CD4-positive, alpha-beta T cell treated with Interleukin-21 for 1 hour (primary cell): ENCODE measurements at places on chromosomes 13 and 19.

GRCh38 chr19:3186891-3187661, 1.3 kb downstream of the NCLN start:
- DNase-seq = no peak

- DNase-seq = no peak
These were observed 14.3 kb upstream of the HNRNPUL1 start for GRCh38 chr19:41249707-41250423.

GRCh38 chr13:97367016-97367822, 66.8 kb upstream of the RAP2A start:
- no peak for DNase-seq

DNA sequence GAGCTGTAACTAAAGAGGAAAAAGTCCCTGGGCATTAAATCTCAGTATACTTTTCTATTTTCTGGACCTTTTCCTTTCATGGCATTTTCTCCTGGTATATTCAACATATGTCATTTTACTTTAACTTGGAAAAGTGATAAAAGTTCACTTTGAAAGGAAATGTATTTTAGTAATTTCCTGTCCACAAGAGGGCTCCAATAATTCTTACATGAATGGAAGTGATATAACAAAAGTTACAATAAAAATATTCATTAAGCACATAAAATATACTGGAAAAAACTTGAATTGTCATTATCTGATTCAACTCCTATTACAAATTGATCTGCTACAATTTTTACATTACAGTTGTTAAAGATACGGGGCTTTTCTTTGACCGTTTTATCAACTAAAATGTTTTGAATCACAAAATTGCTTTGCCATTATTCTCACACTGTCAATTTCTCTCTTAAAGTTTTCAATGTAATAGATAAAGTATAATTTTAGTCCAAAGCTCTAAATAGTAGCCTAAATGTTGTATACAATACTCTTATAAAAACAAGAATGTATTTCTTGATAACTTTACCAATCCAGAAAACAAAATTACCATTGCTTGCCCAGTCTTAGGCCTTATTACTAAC, 4.9 kb downstream of the UBL3 start:
- peak; percentile 27 for DNase-seq

DNA sequence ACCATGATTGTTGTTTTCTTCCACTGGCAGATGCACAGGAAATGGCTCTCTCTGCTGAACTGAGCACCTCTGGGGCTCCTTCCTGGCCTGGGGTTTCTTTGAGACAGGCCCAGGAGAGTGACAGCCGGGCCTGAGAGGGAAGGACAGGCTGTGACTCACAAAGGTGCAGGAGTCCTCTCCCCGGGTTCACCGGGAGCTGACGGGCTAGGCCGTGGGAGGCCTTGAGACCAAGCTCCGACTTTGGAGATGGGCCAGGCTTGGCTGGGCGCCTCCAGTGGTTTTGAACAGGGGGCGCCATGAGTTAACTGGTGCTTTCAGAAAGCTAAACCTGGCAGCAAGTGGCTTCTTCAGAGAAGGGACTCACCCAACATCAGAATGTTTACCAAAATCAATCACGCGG, 143.4 kb downstream of the URI1 start:
- no peak for DNase-seq

DNA sequence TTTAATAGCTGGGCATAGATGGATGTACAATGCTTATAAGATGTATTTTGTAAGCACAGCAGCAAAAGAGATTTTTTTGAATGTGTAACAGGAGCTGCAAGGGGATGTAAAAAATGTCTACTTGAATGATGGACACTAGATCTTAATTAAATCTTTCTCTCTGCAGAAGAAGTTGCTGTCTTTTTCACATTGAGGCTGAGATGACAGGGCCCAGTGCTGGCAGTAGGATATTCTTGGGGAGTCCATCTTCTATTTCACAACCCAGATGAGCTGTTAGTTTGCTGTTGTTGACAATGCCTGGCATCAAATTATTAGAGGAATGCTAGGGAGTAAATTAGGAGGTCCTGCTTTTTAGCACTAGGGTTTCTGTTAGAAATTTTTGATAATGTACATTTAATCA, 698.7 kb downstream of the SLITRK5 start:
- DNase-seq = no peak

DNA sequence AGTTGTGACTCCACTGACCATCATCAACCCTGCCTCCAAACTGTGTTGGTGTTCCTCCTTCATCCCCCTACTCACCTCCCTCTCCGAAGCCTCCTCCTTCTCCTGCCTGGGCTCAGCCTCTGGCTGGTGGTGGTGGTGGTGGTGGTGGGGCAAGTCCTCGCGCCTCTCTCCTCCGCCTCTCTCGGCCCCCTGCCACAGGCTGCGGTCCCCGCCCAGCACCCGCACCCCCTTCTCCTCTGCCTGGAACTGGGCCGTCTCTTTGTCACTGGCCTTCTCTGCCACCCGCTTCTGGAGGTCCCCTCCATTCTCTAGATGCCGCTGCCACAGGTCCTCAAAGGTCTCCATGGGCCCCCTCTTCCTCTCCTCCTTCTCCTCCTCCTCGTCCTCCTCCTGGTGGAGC, 1.5 kb downstream of the CCER2 start:
- DNase-seq = no peak

- DNase-seq = peak; percentile 17
These were observed 12.9 kb downstream of the FXYD5 start for GRCh38 chr19:35167251-35168119.

DNA sequence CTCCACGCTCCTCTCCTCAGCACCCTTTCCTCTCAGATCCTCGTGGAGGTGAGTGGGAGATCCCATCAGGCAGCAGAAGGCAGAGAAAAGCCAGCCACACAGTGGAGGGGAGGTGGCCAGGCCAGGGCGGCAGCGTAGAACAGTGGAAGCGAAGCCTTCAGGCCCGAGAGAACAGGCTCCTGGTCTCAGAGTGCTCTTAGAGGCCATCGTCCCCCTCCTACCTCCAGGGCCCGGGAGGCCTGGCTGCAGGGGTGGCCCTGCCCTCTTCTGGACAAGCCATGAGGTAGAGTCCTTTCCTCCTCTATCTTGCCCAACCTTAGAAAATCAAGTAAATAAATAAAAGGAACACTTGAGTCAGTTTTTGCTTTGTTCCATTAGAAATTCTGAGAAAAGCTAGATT, 202.0 kb downstream of the KATNAL1 start:
- no peak for DNase-seq

DNA sequence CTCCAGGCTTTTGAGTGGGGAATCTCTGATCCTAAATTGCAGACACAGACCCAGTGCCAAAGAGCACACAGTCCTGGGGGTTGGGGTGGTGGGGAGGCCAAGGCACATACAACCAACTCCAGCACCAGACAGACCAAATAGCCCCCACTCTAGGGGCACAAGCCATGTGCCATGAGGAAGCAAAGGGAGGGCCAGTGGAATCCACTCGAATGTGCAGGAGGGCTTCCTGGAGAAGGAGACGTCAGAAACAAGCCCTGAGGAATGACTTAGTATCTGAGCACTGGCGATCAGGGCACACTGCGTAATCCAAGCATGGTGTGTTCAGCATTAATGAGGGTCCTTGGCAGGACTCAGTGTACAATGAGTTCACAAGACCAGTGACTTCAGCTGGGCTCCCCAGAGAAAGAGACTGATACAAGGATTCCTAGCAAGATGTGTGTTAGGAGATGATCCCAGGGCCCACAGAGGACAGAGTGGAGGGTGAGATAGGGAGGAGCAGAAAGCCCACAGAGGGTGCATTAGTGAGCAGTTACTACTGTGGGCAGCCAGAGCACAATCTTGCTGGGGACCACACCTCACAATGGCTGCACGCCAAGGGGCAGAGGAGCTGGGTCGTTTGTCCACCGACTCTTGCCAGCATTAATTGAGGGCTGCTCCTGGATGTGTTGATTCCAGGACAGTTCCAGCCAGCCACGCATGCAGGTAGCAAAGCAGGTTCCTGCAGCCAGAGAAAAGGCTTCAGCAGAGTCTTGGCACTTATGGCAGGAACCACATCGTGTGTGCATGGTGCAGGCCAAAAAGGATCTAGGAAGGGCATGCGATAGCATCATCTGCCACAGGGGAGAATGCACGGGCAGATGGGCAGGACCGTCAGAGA, 152.6 kb upstream of the VSTM2B start:
- DNase-seq = no peak

DNA sequence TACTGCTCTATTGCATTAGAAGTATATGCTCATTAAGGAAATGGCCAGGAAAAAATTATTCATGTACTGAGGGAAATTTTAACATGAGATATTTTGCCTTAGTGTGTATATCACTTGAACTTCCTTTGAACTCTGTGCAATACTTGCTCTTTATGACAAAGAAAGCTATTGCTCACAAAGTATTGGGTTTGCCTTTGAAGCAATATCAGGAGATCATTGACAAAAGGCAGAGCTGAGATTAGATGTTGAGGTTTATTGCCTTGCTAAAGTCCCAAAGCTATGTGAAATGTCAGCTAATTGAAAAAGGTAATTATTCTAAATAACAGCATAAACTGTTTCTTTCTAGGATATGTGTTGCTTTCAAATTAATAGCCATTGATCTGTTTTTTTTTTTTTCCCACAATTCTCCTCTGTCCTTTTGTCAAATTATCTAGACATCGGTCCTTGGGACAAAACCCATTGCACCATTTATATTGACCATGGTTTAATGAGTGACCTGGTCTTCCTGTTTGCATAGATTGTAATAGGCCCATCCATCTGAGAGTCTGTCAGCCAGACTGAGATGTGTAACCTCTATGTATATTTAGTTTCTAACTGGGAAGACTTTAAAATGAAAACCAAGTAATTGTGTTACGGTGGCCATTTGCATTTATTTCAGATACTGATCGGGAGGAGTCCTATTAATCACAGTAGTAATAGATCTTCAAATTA, 752.7 kb upstream of the GPC6 start:
- DNase-seq = no peak

GRCh38 chr13:40667622-40667978, 1.2 kb upstream of the FOXO1 start:
- peak; percentile 27 for DNase-seq

- DNase-seq = no peak
These were observed 104.6 kb downstream of the COL4A2 start for GRCh38 chr13:110411688-110412059.

DNA sequence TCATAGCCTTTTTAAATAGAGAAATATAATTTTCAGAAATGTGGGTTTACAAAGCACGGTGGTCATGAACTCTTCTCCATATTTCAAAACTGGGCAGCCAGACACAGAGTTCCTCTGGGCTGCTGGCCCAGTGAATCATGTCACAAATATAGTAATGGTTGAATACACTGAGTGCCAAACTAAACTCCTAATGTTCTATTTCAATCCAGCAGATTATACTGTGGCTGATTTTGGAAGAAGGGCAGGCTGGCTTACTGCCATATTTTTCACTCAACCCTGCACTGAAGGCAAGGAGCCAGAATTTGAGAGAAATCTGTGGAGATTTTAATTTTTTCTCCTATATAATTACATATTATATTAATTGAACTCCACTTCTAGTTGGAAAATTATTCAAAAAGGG, 17.0 kb upstream of the PRR20A start:
- no peak for DNase-seq

- DNase-seq = no peak
These were observed 8.4 kb downstream of the PLD3 start for GRCh38 chr19:40356681-40357595.

DNA sequence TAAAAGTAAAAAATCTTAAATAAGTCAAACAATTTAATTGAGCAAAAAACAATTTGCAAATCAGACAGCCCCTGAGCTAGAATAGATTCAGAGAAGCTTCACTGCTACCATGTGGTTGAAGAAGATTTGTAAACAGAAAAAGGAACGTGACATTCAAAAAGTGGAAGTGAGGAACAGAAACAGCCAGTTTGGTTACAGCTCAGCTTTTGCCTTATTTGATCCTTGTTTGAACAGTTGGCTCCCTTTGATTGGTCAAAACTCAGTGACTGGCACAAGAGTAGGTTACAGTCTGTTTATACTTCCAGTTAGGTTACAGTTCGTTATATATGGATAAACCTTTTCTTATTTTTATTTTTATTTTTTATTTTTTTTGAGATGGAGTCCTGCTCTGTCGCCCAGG, 5.8 kb downstream of the ZNF221 start:
- no peak for DNase-seq

DNA sequence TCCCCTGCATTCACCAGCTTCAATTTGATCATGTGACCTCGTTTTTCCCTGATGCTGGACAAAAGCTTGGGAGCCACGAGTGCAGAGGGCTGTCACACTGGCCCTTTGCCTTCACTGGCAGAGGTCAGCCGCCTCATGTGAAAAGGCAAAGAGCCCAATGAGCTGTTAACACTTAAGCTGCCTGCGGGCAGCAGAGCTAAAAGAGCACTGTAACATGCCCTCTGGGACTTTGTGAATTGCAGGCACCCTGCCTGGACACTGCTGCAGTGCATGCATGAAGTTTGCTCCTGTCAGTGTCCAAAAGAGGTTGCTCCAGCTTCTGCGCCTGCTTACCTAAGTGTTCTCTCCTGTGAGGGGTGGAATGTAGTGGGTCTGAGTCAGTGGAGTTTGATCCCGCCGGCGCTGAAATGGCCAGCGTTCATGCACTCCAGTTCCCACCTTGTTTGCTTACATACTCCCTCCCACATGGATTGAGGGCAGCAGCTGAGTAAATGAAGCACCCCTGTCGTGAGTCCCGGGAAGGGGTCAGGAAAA, 193.7 kb downstream of the RFC3 start:
- no peak for DNase-seq
